ENCODE measurements at places on chromosomes 1 and 21.

- DNase-seq = peak; percentile 70
Observed at GRCh38 chr1:180188091-180188506, 33.4 kb downstream of the QSOX1 start.

DNA sequence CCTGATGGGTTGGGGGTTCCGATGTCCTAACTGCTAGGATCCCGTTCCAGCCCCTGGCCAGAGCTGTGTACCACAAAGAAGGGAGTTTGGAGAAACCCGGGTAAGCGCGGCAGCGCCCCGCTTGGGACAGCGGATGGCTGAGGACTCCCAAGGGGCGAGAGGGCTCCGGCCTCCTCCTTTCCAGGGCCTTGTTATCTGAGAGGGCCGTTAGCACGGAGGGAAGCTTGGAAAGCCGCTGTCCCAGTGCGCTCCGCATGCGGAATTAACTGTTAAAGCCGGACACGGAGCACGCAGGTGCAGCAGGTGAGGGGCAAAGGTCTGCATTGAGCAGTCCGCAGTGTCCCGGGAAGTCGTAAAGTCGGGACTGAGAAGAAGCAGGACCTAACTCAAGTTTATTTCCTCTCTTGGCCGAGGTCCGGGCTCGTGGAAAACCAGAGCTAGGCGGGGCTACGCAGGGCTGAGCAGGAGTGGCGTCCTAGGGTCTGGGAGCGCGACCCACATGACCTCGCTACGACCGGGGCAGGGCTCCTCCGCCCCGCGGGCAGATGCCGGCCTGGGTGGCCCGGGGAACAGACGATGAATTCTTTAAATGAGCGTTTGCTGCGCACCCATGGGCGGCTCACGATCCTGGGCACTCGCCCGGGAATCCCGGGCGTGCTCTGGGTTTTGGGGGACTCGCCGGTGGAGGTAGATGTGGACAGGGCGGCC lies 4.5 kb downstream of the LHX4 start:
- DNase-seq = no peak

GRCh38 chr1:96488777-96489176 lies 232.8 kb upstream of the PTBP2 start:
- DNase-seq = no peak

- DNase-seq = no peak
Observed at GRCh38 chr1:202630541-202630940, 79.7 kb downstream of the SYT2 start.

DNA sequence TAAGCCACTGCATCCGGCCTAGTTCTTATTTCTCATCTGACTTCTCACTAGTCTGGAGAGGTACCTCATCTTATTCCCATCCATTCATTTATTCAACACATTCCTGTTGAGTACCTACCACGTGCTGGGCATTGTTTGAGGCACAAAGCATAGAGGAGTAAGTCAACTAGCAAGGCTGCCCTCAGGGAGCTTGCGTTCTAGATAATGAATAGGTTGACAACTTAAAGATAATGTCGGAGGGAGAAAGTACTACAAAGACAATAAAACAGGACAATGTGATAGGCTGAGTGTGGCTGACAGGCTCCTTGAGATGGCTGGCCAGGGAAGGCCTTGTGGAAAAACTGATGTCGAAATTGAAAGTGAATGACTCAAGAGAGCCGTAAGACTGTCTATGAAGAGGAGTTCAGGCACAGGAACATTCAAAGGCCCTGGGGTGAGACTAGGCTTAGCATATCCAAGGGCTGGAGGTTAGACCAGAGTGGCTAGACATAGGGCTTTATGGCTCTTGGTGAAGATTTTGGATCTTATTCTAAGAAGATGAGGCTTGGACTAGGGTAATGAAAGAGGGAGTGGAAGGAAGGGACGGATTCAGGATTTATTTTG lies 18.3 kb downstream of the SPATA21 start:
- DNase-seq = no peak

DNA sequence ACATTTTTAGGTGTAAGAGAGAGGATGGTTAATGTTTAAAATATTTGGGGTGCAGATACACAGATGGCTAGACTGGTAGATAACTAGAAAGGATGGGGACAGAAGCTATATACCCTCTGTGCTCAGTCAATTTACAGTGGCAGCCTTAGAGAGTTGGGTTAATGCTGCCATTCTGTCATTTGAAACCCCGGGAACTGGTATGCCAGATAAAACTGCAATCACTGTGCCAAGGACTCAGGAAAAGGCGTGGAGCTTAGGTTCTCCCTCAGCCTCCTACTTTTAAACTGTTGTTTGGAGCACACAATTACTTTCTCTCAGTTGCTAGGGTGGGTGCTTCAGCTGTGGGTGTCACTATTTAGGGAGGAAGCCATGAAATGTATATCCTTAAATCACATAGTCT lies 90.0 kb upstream of the HNRNPU start:
- no peak for DNase-seq
